ENCODE measurements at places on chromosomes 5 and 9.

DNA sequence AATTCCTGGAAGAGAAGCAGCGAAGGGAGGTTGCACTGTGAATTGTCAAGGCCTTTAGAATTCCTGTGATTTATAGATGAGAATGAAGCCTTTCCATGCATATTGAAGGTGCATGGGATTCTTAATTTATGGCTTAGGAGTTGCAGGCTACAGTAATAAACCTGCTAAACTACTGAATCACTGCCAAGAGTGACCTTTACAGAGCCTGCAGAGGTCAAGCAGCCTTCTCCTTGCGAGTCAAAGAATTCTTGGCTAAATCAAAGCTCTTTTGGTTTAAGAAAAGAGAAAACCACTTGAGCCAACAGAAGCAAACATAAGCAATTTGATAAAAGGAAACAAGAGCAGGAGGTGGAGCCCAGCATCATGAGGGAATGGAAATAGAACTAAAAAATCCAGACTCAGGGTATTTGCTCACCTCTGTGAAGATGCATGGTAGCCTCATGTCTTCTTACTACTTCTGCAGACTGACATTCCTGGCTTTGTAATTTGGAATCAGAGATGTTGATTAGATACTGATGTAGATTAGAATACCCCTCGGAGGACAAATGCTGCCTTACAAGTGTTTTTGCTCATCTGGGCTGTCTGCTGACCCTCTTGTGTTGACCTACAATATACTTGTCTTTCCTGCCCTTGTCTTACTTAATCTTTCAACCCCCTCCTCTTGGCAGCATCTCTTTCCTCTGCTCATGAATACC, 90.3 kb upstream of the IFNK start:
- no peak for DNase-seq

DNA sequence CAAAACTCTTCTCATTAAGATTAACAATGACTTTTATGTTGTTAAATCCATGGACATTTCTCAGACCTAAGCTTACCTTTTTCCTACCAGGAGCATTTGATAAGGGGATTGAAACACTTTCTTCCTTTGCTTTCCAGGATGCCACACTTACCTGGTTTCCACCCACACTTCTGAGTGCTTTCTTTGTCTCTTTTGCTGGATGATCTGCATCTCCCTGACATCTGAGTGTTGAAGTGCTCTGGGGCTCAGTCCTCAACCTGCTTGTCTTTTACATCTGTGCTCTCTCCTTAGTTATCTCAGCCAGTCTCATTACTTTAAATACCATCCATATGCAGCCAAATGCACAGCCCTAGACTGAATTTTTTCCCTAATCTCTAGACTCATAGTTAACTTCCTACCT, 22.9 kb upstream of the GRIA1 start:
- no peak for DNase-seq

GRCh38 chr5:145221416-145221815, 613.7 kb downstream of the PRELID2 start:
- no peak for DNase-seq

DNA sequence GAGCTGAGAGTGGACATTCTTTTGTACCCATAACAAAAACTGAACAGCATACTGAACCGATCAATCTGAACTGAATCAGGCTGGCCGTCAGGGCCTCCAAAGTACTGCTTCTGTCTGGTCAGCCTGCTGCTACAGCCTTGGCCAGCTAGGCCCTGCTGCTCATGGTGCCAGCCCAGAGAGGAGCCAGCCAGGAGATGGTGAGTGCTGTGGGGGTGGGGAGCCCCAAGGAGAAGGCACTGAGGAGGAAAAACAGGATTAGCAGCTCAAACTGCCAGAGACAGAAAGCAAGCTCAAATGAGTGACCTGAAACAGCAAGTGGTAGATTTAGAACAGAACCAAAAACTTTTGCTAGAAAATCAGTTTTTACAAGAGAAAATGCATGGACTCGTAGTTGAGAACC, 23.9 kb downstream of the SRP19 start:
- no peak for DNase-seq

DNA sequence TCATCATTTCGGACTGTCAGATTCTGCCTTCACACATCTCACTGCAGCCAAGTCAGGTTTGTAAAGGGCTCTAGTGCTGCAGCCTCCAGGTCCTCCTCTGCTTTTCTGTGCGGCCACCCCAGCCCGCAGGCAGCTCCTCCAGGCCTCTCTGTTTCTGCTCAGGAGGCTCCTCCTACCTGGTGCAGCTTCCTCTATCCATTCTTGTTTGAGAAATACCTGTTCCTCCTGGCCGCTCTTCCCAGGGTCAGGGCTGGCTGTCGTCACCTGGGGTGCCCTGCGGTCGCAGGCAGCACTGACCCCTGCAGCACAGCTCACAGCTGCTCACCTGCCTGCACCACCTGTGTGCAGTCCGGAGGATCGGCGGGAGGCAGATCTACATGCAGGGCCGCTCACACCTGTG, 387.7 kb upstream of the IRX4 start:
- DNase-seq = no peak

DNA sequence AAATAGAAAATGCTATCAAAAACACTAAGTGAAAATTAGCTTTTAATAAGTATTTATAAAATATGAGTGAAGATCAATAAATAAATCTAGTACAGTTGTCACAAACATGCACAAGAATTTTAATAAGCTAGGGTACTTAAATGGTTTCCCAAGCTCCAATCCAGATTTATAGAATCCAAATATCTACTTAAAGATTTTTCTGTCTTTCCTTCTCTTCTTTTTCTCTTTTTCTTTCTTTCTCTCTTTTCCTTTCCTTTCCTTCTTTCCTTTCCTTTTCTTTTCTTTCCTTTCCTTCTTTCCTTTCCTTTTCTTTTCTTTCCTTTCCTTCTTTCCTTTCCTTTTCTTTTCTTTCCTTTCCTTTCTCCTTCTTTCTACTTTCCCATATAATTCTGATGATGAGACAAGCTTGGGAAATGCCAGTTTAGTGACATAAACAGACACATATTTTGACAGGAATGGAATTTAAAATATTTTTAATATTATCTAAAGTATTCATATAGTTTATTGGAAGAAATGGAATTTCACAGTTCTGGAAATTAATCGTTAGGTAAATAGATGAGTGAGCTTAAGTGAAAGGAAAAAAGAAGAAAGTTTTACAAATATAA, 832.8 kb downstream of the NR2F1-AS1 start:
- no peak for DNase-seq

DNA sequence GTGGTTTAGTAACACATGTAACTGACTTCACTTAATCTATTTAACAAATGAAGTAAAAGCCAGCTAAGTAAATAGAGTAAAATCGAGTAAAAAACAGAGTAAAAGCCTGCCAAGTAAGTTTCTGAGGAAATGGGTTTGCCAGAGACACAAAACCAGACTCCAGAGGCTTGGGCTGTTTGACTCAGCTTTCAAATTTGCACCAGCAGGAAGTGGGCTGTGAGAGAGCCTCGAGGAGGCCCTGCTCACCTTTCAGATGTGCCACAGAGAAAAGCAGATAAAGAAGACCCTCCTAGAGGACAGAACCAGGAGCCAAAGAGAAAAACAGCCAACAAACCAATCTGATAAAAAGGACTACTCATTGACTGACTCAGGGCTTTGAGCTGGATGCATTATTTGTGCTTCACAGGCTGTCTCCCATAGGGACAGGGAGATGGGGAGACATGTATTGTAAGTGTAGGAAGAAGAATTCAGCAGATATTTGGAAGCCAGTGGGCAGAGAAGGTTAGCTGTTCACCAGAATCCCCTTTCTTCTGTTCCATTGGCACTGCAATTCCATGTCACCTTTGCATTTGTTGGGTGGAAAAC, 14.4 kb upstream of the AMACR start:
- no peak for DNase-seq

DNA sequence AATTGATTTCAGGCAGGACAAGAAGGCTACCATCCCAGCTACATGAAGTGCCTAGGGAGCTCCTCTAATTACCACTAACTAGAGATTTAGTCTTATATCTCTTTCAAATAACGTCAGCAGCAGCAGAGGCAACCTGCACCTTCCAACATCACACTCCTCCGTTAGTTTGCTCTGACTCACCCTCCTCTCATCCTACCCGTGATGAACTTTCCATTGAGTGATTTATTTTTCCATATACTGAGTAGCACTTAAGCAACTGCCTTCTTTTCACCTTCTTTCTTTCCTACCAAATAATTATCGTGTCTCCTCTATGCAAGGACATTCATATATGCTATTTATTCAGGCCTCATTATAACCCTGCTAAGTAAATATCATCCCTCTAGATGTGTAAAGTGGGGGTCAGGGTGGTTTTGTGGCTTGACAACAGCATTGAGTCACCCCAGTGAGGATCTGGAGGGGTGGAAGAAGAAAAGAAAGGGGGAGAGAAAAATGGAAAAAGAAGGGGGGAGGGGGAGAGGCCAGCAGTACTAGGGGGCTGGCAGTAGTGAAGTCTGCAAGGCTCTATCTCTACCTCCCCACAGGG, 64.6 kb upstream of the CAST start:
- no peak for DNase-seq

- no peak for DNase-seq
Measured at GRCh38 chr9:133055788-133056420, 5.9 kb upstream of the CEL start.

DNA sequence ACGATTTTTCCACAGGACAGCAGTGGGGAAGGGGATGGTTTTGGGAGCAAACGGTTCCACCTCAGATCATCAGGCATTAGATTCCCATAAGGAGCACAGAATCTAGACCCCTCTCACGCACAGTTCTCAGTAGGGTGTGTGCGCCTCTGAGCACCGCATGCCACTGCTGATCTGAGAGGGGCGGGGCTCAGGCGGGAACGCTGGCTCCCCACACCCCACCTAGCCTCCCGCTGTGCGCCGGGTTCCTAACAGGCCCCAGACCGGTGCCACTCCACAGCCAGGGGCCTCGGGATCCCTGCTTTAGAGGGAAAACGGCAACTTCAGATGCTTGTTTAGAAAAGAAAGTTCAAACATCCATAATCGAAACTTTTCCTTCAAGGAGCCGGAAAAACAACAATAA, 20.4 kb downstream of the TERT start:
- no peak for DNase-seq

DNA sequence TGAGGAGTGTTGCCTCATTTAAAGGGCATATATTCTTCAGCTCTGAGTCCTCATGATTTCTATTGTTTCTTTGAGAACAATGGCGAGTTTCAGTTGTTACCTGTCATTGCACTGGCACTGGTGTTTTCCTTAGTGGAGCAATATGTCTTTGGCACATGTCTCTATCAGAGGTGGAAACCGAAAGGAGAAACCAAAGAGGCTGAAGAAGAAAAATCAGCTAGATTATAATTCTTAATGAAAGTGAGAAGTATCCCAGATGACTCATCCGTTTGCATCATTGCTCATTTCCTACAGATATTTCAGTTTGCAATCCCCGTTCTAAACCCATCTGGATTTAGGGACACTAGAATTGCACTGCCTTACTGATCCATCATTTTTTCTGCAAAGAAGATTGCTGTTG, 324.6 kb downstream of the TMEM232 start:
- no peak for DNase-seq

GRCh38 chr5:108472237-108472636, 90.3 kb upstream of the FBXL17 start:
- no peak for DNase-seq

DNA sequence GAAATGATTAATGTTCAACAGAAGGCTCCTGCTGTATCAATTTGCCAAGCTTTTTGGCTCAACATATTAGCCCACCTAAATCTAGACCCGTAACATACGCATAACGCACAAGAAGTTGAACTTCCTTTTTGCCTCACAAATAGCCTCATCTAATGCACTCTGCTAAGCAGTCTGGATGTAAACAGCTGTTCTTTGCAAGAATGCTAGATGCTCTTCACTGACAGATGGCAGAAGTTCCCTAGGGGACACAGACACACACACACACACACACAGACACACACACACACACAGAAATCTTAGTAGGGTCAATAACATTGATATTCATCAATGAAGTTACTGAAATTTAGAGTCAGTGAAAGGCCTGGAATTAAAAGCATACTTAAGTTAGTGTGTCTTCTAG, 13.2 kb upstream of the PCA3 start:
- DNase-seq = no peak

GRCh38 chr9:89458768-89459496, 39.0 kb downstream of the SEMA4D start:
- DNase-seq = no peak

DNA sequence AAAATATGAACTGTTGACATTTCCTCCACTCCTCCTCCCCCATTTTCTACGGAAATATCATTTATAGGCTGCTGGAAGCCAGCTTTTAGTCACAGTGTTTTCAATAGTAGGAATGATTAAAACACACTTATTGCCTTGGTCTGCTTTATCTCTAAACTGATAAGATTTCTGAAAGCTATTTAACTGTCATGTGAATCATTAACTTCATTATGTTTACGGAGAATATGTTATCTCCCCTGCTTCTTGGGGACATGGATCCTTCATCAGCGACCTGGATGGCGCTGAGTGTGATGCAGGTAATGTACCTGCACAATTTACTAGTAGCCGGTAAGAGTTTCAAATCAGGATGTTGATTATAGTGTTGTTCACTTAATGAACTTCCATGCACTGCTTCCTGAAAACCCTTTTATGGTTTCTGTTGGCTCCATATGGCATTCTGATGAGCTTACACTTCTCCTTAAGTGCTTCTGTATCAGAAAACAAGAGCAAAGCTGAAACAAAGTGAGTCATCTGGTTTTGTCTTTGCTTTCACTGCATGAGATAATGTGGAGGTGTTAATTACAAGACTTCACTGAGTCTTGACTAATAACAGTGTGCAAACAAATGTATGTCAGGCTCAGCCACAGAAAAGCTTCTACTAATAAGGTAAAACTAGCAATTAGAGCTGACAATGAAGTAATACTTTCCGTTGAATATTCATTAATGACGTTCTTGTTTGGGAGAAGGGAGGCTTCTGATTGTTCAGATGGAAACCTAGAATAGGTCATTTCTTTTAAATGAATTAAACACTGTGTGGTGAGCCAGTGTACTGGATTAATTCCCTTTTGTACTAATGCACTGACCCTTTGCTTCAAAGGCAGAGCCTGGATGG, 162.4 kb upstream of the ZNF608 start:
- no peak for DNase-seq

GRCh38 chr5:73282923-73283322, 109.9 kb downstream of the TMEM174 start:
- DNase-seq = no peak

DNA sequence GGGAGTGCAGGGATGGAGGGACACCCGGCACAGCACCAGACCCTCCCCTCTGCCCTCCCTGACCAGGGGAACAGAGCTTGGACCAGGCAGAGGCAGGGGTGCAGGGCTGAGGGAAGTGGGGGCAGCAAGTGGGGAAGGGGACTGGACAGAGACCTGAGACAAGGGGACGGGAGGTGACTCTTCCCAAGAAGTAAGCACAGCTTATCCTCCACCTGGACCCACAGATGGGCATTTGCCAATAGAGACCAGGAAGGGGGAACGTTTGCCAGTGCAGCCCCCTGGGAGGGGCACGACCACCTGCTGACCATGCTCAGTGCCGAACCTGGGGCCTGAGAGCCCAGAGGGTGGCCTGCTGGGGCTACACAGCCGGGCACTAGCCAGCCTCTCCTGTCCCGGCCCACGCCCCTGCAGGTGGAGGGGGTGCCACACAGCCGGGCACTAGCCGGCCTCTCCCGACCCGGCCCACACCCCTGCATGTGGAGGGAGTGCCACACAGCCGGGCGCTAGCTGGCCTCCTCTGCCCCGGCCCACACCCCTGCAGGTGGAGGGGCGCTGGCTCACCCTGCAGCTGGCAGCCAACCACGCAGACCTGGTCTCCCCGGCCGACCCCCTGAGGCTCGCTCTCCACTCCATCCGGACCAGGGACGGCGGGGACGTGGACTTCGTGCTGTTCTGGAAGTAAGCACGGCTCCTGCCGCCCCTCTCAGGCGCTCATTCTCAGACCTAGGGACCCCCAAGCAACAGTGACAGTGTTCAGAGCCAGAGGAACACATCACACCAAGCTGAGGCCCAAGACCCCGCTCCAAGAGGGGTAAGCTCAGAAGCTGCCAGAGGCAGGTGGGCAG, 24.3 kb downstream of the GLT6D1 start:
- no peak for DNase-seq

Data from stimulated activated CD4-positive, alpha-beta T cell treated with anti-CD3 and anti-CD28 coated beads, Interleukin-2, amount 100 ng/mL, for 4 hours (primary cell).